Central memory CD4-positive, alpha-beta T cell (primary cell): ENCODE measurements at places on chromosomes 11 and 22.
A peak's percentile ranks its signal among the peaks of the same experiment; 100 is the strongest.

- no peak for DNase-seq
Measured at GRCh38 chr22:46446799-46447198, 90.6 kb downstream of the CELSR1 start.

DNA sequence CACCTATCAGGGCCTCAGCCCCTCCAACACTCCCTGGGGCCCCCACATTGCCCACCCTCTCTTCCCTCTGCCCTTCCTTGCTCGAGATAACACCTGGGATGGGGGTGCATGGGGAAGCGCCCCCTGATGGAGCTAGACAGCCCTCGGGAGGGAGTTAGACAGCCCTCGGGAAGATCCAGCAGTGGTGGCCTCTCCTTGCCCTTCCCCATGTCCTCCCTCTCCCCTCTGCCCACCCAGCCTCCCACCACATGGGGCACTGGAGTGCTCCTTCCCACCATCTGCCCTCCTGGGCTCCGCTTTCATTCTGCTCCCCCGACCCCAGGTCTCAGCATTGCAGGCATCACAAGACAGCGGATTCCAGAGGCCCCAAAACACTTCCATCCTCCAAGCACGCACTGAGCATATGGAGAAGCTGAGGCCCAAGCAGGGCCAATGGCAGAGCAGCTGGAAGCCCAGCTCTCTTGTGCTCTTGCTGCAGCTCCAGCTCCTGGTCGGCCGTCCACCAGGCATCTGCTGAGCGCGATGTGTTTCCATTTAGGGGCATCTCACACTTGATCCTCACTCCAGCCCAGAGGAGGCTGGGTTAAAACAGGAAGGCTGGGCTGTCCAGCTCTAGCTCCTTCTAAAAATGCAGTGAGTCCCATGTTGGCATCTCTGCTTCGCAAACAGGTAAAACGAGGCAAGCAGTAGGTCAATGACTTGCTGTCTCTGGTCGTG lies 65.6 kb downstream of the IGLL1 start:
- DNase-seq = no peak

- DNase-seq = no peak
Measured at GRCh38 chr11:109984634-109985289, 108.4 kb upstream of the ZC3H12C start.

- peak; percentile 28 for DNase-seq
Measured at GRCh38 chr11:46560300-46560991, 33.4 kb downstream of the AMBRA1 start.

- no peak for DNase-seq
Measured at GRCh38 chr11:3959903-3960265, 104.4 kb downstream of the STIM1 start.

GRCh38 chr22:31055635-31056159 lies 25.4 kb upstream of the SMTN start:
- DNase-seq = no peak

DNA sequence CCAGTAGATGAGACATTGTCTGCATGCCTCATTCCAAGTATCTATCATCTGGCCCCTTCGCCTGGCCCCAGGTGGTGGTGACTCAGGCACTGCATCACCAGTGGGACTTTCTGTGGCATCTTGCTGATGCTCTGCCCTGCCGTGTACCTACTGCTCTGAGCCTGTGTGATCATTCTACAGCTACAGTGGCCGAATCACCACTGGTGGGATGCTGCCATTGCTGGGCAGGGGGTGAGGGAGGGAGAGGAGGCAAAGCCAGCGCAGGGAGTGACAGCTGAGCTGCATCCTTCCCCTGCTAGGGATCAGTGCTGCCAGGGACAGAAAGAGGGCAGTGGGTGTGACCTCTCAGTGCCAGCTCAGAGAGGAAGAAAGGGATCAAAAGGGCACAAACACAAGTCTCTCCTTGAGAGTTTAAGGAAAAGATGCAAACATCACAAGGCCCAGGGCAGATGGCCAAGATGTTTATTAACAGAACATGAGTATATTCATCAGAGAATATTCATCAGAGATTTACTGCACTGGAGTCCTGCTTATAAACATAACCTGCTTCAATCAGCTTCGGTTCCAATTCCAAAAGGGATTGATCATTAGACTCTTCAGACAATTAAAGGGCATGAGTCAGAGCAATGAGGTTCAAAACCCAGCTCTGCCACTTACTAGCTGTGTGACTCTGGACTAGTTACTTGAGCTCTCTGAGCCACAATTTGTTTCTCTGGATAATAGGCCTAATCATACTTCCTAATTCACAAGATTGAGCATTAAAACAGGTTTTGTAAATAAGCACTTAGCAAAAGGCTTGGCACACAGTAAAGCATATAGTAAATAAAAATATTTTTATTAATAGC lies 109.8 kb downstream of the NAT10 start:
- DNase-seq = no peak

GRCh38 chr22:23542933-23543332 lies 37.2 kb downstream of the IGLL1 start:
- no peak for DNase-seq
